ENCODE measurements at places on chromosomes 12 and 14. TPM values are rescaled to one million over a fixed set of nuclear protein-coding genes. Genes with fewer than 3 reads are reported as not detected.
A peak's percentile ranks its signal among the peaks of the same experiment; 100 is the strongest.

TMED10 gene
- total RNA-seq: 124 TPM

LRRC10 gene
- total RNA-seq: not detected

RASSF9 gene
- total RNA-seq: not detected

CIDEB gene
- 1.8 TPM for total RNA-seq

SLC11A2 gene
- total RNA-seq: 41.1 TPM

ZCCHC8 gene
- 29.3 TPM for total RNA-seq

DNA sequence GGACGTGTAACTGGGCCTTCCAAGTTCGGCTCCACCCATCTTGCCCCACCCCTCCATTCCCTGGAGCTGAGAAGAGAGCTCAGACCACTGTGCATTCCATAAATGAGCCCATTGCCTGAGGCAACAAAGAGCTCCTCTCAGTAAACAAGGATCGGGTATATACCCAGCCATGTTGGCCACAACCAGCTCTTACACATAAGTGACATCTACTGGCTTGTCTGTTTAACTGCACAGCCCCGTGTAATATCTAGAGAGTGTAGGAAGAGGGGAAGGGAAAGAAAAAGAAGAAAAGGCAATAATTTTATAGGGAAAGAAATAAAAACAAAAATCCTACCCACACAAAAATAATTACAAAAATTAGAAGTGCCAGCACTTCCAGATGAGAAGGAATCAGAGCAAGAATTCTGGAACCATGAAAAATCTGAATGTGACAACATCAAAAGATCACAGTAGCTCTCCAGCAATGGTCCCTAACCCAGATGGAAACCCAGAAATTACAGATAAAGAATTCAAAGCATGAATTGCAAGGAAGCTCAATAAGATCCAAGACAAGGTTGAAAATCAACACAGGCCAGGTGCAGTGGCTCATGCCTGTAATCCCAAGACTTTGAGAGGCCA, 308.1 kb downstream of the RPAP3 start:
- H3K4me1 ChIP-seq: peaks cover 3% of the 10 kb centered on the region
- H3K27ac ChIP-seq: no peak overlapping the region
- H3K27me3 ChIP-seq: peaks cover 1% of the 10 kb centered on the region

- peaks cover 3% of the 10 kb centered on the region for H3K4me1 ChIP-seq
- no peak for DNase-seq
- H3K27ac ChIP-seq: no peak overlapping the region
- H3K36me3 ChIP-seq: no peaks in the 10 kb centered on the region
- H3K4me3 ChIP-seq: no peak overlapping the region
Observed at GRCh38 chr14:52312931-52313355, 1.2 kb upstream of the PTGER2 start.

DNA sequence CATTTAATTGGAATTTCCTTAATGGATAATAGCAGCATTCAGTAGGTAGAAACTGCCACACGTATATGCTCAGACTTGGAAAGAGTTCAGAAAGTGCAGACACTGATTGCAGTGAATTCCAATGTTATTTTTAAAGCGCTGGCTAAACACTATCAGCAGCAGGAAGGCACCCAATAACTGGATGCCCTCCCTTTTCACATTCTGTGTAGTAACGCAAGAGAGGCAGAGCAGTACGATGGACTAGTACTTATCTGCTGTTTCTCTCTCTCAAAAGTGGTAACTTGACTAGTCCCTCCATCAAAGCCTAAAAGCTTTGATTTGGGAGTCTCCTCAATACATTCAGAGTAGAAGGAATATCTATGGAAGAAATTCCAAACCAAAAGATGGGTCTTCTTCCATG, 791.0 kb downstream of the TMTC2 start:
- no peaks in the 10 kb centered on the region for H3K36me3 ChIP-seq
- no peak overlapping the region for H3K27ac ChIP-seq
- no peak for DNase-seq
- no peaks in the 10 kb centered on the region for H3K4me1 ChIP-seq
- H3K4me3 ChIP-seq: no peak overlapping the region
- no peaks in the 10 kb centered on the region for H3K27me3 ChIP-seq

GRCh38 chr12:108609537-108610335, 11.9 kb upstream of the TMEM119 start:
- H3K4me1 ChIP-seq: peaks cover 1% of the 10 kb centered on the region
- no peak overlapping the region for H3K27ac ChIP-seq

- H3K4me1 ChIP-seq: peaks cover 4% of the 10 kb centered on the region
- H3K4me3 ChIP-seq: no peak overlapping the region
- DNase-seq: no peak
- no peaks in the 10 kb centered on the region for H3K36me3 ChIP-seq
Observed at GRCh38 chr14:61388173-61388975, 67.0 kb downstream of the PRKCH start.

DNA sequence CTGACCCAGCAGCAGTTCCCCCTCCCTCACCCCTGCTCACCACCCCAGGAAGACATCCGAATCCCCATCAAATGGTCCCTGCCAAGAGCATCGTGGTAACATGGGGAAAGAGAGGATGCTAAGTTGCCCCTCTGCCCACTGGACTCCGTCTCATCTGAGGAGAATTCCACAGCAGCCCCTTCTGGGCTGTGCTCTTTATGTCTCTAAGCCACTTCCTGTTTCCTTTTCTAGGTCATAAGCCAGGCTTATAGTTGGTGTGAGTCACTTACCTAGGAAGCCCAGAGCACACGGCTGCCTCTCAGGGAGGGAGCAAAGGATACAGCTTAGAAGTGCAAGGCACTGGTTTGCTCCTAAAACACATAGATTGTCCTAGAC, 76.0 kb downstream of the VCPKMT start:
- peaks cover 9% of the 10 kb centered on the region for H3K36me3 ChIP-seq
- no peak overlapping the region for H3K27ac ChIP-seq
- H3K4me3 ChIP-seq: no peak overlapping the region
- no peaks in the 10 kb centered on the region for H3K27me3 ChIP-seq
- DNase-seq: no peak

- peaks cover 5% of the 10 kb centered on the region for H3K4me1 ChIP-seq
- H3K27ac ChIP-seq: no peak overlapping the region
- H3K4me3 ChIP-seq: no peak overlapping the region
- DNase-seq: no peak
- H3K36me3 ChIP-seq: peaks cover 8% of the 10 kb centered on the region
Observed at GRCh38 chr12:4158306-4158705, 115.3 kb upstream of the CCND2 start.

GRCh38 chr14:54610051-54610977, 43.4 kb downstream of the SAMD4A start:
- H3K4me3 ChIP-seq: no peak overlapping the region
- no peaks in the 10 kb centered on the region for H3K4me1 ChIP-seq
- H3K36me3 ChIP-seq: no peaks in the 10 kb centered on the region
- H3K27ac ChIP-seq: no peak overlapping the region
- DNase-seq: no peak

DNA sequence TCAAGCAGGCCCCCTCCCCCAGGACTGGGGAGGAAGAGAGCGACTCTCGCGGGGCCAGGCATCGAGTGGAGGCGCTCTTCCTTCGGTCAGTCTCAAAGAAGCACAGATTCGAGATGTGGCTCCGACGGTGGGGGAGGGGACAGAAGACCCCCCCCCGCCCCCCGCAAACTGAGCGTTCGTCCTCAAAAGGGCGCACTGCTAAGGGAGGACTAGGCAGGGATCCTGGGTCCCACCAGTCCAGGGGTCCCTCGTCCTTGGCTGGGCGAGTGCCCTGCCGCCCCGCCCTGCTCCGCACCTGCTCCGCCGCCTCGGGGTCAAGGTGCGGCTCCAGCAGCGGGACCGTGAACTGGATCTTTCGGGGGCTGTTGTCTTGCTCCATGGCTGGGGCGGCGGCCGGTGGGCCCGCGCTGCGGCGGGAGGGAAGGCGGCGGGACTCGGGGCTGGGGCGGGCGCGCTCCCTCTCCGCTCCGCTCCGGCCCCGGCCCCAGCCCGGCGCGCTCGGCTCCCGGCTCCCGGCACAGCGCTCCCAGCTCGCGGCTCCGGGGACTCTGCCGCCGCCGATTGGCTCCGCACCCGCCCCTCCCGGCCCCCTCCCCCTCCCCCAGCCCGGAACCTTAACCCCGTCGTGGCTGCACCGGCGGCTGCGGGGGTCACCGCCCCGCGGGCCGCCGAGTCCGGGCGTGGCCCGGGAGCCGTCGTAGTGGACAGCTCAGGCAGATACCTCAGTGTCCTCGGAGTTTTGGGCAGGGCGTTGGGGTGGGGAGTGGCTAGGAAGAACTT, at the start of gene PPP1R1A:
Gene PPP1R1A, minus strand, starts transcription at position 550 of the 780 bp plus-strand sequence. Its CDS starts 171 bp downstream, at position 379.
- H3K4me3 ChIP-seq: peak within 1 kb of the TSS; percentile 90
- peaks cover 7% of the 10 kb centered on the region for H3K36me3 ChIP-seq
- peaks cover 44% of the 10 kb centered on the region for H3K4me1 ChIP-seq
- peak within 1 kb of the TSS; percentile 75 for H3K27ac ChIP-seq

DNA sequence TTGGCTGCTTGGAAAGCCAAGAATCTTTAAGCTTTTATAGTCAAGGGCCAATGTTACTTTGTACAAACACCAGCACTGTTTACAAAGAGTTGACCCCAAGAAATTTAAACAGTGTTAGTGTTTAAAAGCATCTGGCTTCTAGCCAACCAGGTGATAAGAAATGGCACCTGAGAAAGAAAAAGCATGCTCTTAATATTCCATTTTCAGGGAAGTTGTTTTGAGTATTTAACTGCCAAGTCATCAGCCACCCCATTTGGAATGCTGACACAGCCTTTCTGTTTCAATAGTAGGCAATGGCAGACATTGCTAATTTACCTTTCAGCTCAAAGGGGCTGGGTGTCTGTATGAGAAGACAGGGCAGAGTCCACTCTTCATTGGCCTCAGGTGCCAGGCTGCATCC, 3.7 kb upstream of the SLC35F4 start:
- H3K27ac ChIP-seq: no peak overlapping the region
- peaks cover 5% of the 10 kb centered on the region for H3K27me3 ChIP-seq
- no peaks in the 10 kb centered on the region for H3K36me3 ChIP-seq
- DNase-seq: no peak

DNA sequence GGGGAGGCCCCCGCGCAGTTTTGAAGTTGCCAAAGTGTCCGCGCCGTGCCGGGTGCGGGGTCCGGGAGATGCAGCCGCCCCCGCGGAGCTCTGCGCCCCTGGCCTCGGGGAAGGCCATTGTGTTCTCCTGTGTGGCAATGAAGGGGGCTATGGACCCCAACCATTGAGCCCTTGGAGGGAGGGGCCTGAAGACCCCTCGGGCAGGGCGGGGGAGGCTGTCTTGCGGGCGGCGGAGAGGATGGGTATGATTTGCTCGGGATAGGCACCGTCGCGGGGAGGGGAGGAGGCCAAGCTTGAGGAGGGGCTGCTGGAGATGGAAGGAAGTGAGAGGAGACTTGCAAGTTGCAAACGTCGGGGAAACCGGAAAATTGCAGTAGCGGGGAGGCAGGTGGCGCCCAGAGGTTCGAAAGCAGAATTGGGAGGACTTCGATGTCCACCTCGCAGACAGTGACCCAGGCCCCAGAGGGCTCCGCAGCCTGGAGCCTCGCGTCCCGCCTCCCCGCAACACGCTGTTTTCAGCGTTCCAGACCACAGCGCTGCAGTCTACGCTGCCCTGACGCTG, 25.4 kb downstream of the BCL11B start:
- H3K4me3 ChIP-seq: peak overlapping the region; percentile 80
- H3K36me3 ChIP-seq: no peaks in the 10 kb centered on the region
- peaks cover 8% of the 10 kb centered on the region for H3K27me3 ChIP-seq
- H3K4me1 ChIP-seq: peaks cover 16% of the 10 kb centered on the region
- no peak for DNase-seq
- no peak overlapping the region for H3K27ac ChIP-seq

DNA sequence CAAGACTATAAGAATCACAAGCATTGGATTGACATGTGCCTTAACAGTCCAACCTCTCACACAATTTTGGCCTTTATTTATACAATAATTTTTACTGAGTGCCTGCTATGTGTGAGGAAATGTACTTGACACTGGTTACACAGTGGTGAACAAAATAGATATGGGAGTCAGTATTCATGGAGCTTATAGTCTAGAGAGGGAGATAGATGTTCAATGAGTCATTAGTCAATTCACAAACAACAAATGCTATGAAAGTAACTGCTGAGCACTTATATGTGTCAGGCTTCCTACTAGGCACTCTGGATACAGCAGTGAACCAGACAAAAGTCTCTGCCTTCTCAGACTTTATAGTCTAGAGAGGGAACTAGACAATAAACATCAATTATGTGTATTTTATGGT, 3.7 kb downstream of the CFAP54 start:
- no peaks in the 10 kb centered on the region for H3K4me1 ChIP-seq
- no peak overlapping the region for H3K4me3 ChIP-seq
- no peaks in the 10 kb centered on the region for H3K36me3 ChIP-seq
- DNase-seq: no peak
- no peaks in the 10 kb centered on the region for H3K27me3 ChIP-seq
- no peak overlapping the region for H3K27ac ChIP-seq

DNA sequence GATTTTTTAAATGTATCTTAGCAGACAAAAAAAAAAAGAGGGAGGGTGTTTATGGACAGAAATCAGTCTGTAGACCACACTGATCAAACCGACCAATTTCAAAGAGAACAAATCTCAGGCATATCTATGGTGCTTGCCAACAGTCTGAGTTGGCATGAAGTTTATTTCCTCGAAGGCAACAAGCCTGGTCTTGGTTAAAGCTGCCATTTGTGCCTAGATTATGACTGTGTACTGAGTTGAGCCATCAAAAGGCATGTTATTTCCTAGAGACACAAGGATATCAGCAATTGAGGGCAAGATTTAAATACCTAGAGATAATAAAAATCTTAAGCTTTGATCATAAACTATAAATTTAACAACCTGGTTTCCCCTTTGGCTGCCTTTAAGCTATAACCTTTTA, 119.2 kb downstream of the SLC2A13 start:
- no peak overlapping the region for H3K27ac ChIP-seq
- no peak overlapping the region for H3K4me3 ChIP-seq
- no peaks in the 10 kb centered on the region for H3K4me1 ChIP-seq

DNA sequence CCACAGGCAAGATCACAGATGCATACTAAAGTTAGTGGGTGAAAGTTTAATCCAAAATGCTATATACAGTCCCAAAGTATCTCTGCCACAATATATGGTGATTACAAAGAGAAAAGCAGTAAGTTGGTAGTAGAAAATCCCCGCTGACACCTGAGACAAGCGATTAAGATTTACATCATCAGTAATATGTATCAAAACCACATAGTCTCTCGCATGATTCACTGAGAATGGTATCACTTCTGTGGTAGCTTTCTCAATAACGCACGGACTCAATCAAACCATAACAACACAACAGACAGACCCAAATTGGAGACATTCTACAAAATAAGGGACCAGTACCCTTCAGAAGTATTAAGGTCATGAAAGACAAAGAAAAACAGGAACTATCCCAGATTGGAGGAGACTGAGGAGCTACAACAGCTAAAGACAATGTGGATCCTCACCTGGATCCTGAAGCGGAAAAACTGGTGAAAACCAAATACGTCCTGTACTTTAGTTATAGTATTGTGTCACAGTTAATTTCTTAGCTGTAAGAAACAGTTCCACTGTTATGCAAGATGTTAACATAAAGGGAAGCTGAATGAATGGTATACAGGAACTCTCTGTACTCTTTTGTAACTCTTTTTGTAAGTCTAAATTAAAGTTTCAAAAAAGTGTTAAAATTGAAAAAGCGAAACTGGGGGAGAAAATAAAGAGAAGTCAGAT, 51.0 kb downstream of the SPTLC2 start:
- H3K4me3 ChIP-seq: no peak overlapping the region
- H3K27me3 ChIP-seq: peaks cover 4% of the 10 kb centered on the region
- DNase-seq: no peak
- H3K4me1 ChIP-seq: no peaks in the 10 kb centered on the region
- peaks cover 6% of the 10 kb centered on the region for H3K36me3 ChIP-seq
- H3K27ac ChIP-seq: no peak overlapping the region
